Right lung (tissue), 10 donors: ENCODE measurements at places on chromosomes 3 and 15.

GRCh38 chr15:100373942-100374341 is 32.2 kb upstream of the ADAMTS17 start:
- DNase-seq: no peak

DNA sequence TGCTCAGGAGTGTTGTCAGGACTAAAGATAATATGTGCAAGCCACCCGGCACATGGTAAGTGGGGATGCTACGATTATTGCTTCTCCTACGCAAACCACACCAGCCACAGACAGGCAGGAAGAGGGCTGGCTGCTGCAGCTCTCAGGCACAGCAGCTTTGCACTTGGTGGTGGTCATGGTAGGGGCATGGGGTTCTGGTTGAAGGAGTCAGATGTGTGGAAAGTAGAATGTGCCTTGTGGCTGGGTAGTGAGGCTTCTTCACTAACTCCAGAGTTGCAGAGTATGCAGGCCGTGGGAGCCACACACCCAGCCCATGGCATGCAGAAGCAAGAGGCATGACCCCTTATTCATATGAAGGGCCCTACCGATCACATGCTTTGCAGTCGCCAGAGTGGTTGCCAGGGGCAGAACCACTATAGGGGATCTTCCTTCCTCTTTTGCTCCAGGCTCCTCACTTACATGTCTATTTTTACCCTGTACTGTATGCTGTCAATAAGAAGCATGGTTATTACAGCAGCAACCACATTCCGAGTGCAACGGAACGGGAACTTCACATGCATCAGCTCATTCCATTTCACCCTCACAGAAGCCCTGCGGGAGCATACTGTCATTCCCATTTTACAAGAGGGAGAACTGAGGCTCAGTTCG is 59.2 kb upstream of the HERC1 start:
- DNase-seq: no peak

- DNase-seq: no peak
Measured at GRCh38 chr3:159859836-159860235, 128.8 kb upstream of the IL12A start.

- DNase-seq: no peak
Measured at GRCh38 chr3:134364936-134365765, 9.1 kb downstream of the AMOTL2 start.

DNA sequence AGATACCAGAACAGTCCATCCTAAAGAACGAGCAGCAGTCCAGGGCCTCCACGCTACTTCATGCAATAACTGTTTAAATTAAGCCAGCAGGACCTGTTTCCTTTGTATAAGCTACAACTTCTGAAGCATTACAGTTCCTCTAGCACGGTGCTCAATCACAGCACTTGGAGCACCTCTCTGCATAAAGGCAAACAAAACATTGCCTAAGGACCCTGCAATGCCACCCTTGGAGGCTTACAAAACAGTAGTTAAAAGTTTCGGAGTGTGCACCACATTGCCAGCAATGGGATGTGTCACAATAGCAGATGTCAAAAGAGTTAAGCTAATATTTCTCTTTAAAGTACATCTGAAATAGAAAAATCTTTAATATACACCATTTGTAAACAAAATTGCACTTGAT is 2.6 kb upstream of the VPS39 start:
- DNase-seq: peak; percentile 31
